ENCODE measurements at places on chromosomes 13 and 19. TPM values are rescaled to one million over a fixed set of nuclear protein-coding genes. Genes with fewer than 3 reads are reported as not detected.

FUT3 gene
- total RNA-seq = not detected

ZFP30 gene
- 16.3 TPM for total RNA-seq

FBXO17 gene
- total RNA-seq = 11.9 TPM

EDNRB gene
- total RNA-seq = 144 TPM

OLFM4 gene
- not detected for total RNA-seq

USHBP1 gene
- total RNA-seq = not detected

LRRC4B gene
- 0.14 TPM for total RNA-seq

VMAC gene
- 6.7 TPM for total RNA-seq
